ENCODE measurements at places on chromosomes 7 and 10. TPM values are rescaled to one million over a fixed set of nuclear protein-coding genes. Genes with fewer than 3 reads are reported as not detected.

- DNase-seq, result no peak
- H3K4me1 ChIP-seq, result no peaks in the 10 kb centered on the region
- H3K27me3 ChIP-seq, result no peaks in the 10 kb centered on the region
Observed at GRCh38 chr10:128866551-128866950, 600.5 kb upstream of the MGMT start.

DNA sequence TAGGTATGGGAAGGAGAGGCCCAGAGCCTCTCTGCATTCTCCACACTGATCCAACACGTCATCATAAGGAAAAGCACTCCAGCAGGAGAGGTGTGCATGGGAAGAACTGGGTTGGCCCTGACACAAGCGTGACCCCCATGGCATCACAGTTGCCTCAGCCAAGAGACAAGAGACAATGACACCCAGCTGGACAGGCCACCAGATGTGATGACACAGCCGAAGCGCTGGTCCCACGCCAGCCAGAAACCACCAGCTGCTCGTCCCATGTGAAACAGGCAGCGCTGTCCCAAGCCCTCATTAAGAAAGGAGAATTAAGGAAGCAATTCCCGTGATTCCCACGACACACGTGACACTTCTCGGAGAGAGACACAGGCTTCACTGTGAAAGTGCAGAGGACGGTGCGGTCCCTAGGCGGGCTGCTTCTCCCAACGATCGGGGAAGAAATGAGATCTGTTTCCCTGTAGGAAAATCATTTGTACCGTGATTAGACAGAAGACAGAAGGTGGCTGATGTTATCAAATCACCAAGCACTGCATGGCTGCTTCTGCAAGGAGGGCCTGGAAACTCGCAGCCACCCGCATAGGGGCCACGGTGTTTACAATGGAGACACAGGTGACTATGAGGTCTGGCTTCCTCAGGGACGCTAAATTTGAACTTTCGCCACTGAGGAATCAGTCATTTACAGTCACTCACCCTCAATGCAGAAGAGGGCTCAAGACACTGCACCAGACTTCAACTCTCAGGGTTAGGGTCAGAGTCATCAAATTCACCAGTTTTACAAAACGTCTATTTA is 74.5 kb downstream of the DIP2C start:
- peaks cover 22% of the 10 kb centered on the region for H3K4me1 ChIP-seq
- no peak for DNase-seq
- no peaks in the 10 kb centered on the region for H3K27me3 ChIP-seq
- H3K4me3 ChIP-seq, result no peak overlapping the region
- H3K36me3 ChIP-seq, result no peaks in the 10 kb centered on the region
- peak overlapping the region; percentile 68 for H3K27ac ChIP-seq

DNA sequence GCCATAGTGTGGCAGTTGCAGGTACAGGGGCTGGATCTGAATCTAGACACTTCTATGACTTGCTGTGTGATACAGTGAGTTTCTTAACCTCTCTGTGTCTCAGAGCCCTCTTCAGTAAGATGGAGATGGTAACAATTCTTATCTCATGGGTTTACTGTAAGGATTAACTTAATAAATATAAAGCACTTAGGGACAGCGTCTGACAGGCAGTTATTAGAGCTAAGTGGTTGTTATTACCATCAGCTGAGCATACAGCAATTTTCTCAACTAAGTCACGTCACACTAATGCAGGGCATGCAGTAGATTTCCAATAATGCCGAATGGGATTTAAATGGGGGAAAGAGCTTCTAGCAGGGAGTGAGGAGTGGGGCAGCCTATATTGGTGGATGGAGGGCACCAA is 162.6 kb downstream of the SH2D4B start:
- no peak overlapping the region for H3K27ac ChIP-seq
- no peaks in the 10 kb centered on the region for H3K4me1 ChIP-seq
- H3K27me3 ChIP-seq, result no peaks in the 10 kb centered on the region

DNA sequence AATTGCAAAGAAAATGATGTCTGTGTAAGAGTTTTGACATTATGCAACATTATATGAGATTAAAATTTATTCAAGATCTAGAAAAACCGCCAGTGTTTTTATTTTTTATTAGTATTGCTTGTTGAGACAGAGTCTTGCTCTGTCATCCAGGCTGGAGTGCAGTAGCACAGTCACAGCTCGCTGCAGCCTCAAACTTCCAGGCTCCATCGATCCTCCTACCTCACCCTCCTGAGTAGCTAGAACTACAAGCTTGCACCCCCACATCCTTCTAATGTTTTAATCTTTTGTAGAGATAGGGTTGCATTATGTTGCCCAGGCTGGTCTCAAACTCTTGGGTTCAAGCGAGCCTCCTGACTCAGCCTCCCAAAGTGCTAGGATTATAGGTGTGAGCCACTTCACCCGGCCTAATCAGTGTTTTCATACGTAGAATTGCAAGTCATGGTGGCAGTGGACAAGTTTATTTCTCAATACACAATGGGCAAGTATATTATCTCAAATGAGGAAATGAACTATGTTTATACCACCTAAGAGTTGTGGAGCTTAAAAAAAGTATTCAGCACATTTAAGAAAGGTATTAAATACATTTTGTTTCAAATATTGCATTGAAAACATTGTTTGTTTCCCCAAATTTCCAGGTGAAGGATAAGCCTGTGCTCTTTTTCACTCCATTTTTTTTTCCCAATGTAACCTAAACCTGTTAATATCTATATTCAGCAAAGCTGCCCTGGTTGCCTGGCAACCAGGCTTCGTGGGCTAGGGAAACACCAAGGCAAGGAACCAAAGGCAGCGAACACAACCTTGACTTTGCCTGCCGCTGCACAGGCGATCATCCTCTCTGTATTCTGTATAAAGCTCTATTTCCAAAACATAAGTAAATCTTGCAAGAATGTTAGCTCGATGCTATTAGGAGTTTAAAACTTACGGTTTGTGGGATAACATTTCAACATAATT is 163.9 kb downstream of the CACNB2 start:
- no peak overlapping the region for H3K4me3 ChIP-seq
- no peaks in the 10 kb centered on the region for H3K36me3 ChIP-seq
- no peak overlapping the region for H3K27ac ChIP-seq
- H3K27me3 ChIP-seq, result no peaks in the 10 kb centered on the region
- no peak for DNase-seq
- H3K4me1 ChIP-seq, result no peaks in the 10 kb centered on the region

DNA sequence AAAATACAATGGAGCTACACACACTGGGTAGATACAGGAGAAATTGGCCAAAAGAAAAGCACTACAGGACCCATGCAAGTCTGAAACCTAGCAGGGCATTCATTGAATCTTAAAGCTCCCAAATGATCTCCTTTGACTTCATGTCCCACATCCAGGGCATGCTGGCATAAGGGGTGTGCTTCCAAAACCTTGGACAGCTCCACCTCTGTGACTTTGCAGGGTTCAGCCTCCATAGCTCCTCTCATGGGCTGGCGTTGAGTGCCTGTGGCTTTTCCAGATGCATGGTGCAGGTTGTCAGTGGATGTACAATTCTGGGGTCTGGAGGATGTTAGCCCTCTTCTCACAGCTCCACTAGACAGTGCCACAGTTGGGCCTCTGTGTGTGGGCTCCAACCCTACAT is 626.3 kb upstream of the POT1 start:
- H3K27ac ChIP-seq, result no peak overlapping the region
- no peaks in the 10 kb centered on the region for H3K4me1 ChIP-seq
- no peaks in the 10 kb centered on the region for H3K27me3 ChIP-seq

- no peaks in the 10 kb centered on the region for H3K4me1 ChIP-seq
- no peak for DNase-seq
- H3K27me3 ChIP-seq, result no peaks in the 10 kb centered on the region
Observed at GRCh38 chr7:154419344-154419743, 367.1 kb downstream of the DPP6 start.

GRCh38 chr10:61986382-61986781 is 84.9 kb downstream of the ARID5B start:
- no peaks in the 10 kb centered on the region for H3K36me3 ChIP-seq
- DNase-seq, result no peak
- H3K27ac ChIP-seq, result no peak overlapping the region
- H3K27me3 ChIP-seq, result no peaks in the 10 kb centered on the region

- H3K36me3 ChIP-seq, result no peaks in the 10 kb centered on the region
- DNase-seq, result no peak
- no peak overlapping the region for H3K4me3 ChIP-seq
- H3K27me3 ChIP-seq, result no peaks in the 10 kb centered on the region
- H3K27ac ChIP-seq, result no peak overlapping the region
Observed at GRCh38 chr7:77393261-77393660, 22.9 kb downstream of the GSAP start.

DNA sequence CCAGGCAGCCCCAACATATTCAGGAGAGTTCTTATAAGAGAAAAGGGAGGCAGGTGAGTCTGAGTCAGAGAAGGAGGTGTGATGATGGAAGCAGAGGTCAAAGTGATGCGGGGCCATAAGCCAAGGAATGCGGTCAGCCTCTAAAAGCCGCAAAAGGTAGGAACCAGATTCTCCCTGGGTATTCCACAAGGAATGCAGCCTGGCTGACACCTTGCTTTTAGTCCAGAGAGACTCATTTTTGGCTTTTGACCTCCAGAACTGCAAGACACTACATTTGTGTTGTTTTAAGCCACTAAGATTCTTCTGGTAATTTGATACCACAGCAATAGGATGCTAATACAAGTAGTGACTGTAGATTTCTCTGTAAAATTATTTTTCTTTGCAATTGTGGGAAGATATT is 151.5 kb upstream of the EEPD1 start:
- H3K27me3 ChIP-seq, result no peaks in the 10 kb centered on the region
- H3K36me3 ChIP-seq, result no peaks in the 10 kb centered on the region
- no peak for DNase-seq
- no peak overlapping the region for H3K4me3 ChIP-seq
- H3K4me1 ChIP-seq, result no peaks in the 10 kb centered on the region

GRCh38 chr10:3877211-3878000 is 92.4 kb upstream of the KLF6 start:
- H3K27ac ChIP-seq, result no peak overlapping the region
- no peak for DNase-seq
- H3K4me3 ChIP-seq, result no peak overlapping the region
- H3K36me3 ChIP-seq, result no peaks in the 10 kb centered on the region
- H3K27me3 ChIP-seq, result no peaks in the 10 kb centered on the region

DNA sequence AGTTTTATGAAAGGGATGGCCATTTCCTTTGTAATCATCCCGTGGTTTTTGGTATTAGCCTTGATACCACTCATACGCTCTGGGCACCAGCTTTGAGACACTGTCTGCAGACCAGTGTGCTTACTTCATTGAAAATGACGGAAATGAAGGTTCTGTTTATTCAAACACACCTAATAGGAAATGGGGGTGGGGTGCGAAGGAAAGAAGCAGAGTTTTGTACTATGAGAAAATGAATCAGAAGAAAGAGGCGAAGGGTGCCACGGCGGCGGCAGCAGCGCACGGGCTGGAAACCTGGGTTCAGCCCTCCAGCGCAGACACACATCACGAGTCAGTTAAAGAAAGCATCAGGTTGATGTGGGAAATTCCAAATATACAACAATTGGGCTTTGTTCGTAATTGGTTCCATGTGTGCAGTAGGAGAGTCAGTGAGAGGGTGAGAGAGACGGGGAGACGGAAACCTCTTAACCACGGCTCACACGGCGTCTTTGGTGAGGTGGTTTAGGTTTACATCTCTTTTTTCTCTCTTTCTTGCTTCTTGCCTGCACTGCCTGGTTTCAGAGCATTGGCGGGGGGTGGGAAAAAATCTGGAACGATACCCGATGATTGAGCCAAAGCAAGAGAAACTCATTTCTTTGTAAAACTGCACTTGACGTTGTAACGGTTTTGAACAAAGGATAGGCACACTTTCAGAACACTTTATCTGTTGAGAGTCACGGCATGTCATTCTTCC is 321.2 kb downstream of the FRMD4A start:
- no peaks in the 10 kb centered on the region for H3K4me1 ChIP-seq
- no peak overlapping the region for H3K27ac ChIP-seq
- no peaks in the 10 kb centered on the region for H3K36me3 ChIP-seq
- peak overlapping the region; percentile 28 for H3K4me3 ChIP-seq
- no peak for DNase-seq

DNA sequence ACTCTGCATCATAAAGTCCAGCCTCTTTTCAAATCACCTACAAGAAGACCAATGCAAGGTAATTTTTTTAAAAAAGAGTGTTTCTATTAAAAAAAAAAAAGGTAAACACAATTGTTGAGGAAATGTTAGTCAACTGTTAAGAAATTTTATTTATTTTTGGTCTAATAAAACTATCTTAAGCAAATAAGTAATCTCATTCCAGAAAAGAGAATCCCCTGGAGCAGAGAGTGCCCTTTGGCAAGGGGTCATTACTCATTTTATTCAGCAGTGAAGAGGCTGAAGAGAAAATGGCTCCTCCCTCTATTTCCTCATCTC is 63.4 kb upstream of the GSDME start:
- peak; percentile 31 for DNase-seq
- H3K27me3 ChIP-seq, result no peaks in the 10 kb centered on the region
- H3K4me3 ChIP-seq, result no peak overlapping the region
- no peaks in the 10 kb centered on the region for H3K36me3 ChIP-seq
- H3K27ac ChIP-seq, result peak overlapping the region; percentile 80
- peaks cover 6% of the 10 kb centered on the region for H3K4me1 ChIP-seq

DNA sequence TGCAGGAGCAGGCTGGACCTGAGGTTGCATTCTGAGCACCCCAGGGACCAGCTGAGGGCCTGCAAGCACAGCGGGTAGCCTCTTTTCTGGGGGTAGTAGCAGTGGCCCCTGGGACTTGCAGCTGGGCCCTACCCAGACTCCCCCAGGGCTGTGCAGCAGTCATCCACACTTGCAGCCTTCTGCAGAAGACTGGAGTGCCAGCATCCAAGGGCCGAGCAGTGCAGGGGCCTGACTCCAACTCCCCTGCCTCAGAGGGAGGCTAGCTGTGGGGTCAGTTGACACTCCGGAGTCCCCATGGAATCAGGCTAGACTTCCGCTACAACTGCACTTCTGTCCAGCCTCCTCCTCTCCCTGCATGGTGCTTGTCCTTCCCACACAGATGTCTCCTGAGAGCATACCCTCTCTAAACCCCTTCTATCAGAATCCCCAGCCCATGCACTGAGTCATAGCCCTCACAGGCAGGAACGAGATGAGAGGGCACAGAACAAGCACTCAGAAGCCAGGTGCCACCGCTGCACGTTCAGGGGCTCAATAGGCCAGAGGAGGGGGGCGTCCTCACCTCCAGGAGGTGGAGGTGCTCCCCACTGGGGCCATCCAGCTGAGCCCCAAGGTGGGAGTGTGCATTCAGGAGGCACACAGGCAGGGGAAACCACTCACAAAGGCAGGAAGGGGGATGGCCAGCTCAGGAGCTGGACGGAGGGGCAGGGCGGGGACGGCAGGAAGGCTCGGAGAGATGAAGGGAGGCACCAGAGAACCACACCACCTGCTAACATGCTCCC is 7.5 kb downstream of the RASGEF1A start:
- DNase-seq, result no peak
- peaks cover 3% of the 10 kb centered on the region for H3K4me1 ChIP-seq
- no peak overlapping the region for H3K4me3 ChIP-seq
- H3K27ac ChIP-seq, result no peak overlapping the region

Gene CC2D2B
- 2.0 TPM for total RNA-seq

Gene MRPS16
- 40.4 TPM for total RNA-seq

Gene NKX2-3
- not detected for total RNA-seq

Gene BEND7
- 9.9 TPM for total RNA-seq

Gene TSPAN14
- total RNA-seq, result 52.8 TPM

Gene H2BK1
- total RNA-seq, result not detected

Gene PDE1C
- total RNA-seq, result 18.7 TPM

Gene ACTL6B
- total RNA-seq, result not detected

Gene FGL2
- 17.4 TPM for total RNA-seq

Data from breast epithelium (tissue), 4 donors.